ENCODE measurements at places on chromosomes 1 and 21.
A peak's percentile ranks its signal among the peaks of the same experiment; 100 is the strongest.

GRCh38 chr1:234969581-234970400 lies 158.8 kb downstream of the TOMM20 start:
- no peak for DNase-seq

GRCh38 chr1:57353654-57354053 lies 70.2 kb downstream of the DAB1 start:
- DNase-seq, result no peak

DNA sequence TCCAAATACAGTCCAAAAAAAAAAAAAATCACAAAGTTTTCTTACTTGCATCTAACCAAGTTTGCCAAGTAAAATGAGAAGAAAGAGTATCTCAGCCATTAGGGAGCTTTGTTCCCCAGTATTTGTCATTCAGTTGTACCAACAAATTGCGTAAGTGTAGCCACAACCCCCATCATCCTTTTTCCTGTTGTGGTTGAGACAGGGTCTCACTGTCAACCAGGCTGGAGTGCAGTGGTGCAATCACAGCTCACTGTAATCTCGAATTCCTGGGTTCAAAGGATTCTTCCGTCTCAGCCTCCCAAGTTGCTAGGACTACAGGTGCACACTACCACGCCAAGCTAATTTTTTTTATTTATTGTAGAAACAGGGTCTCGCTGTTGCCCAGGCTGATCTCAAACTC lies 9.5 kb downstream of the STX6 start:
- no peak for DNase-seq

DNA sequence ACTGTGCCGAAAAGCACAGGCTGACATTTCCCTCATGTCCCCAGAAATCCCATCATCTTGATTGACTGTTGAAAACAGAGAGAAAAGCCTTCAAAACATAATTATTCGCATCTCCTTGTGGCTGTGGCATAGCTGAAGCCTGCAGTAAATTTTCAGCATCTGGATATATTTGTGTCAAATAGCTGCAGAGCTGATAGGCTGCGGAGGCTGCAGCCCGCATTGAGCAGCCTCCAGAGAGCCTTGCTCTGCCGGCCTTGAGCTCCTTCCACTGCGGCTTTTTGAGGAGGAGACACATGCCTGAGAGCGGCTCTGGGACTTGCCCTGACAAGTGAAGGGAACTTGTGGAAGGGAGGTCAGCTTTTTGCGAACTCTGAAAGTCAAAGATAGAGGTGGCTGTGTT lies 144.7 kb downstream of the RYR2 start:
- no peak for DNase-seq

DNA sequence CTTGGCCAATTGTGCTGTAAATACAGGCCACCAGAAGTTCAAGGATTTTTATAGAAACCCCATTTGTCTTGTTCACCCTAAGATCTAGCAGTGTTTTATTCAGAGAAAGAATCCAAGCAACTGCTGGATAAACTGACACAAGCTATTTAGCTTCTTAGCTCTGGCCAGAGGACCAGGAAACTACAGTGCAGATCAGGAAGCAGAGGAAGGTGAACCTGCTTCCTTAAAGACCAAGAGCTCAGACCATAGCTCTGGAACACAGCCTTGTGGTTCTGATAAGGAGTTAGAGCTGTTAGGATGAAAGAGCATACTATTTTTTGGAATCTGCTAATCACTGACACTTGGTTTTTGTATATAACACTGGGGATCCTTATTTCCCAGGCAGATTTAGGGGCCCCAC lies 5.2 kb upstream of the CCDC17 start:
- DNase-seq, result no peak

- no peak for DNase-seq
These were observed 182.4 kb downstream of the MIS18A start for GRCh38 chr21:32096411-32096810.

DNA sequence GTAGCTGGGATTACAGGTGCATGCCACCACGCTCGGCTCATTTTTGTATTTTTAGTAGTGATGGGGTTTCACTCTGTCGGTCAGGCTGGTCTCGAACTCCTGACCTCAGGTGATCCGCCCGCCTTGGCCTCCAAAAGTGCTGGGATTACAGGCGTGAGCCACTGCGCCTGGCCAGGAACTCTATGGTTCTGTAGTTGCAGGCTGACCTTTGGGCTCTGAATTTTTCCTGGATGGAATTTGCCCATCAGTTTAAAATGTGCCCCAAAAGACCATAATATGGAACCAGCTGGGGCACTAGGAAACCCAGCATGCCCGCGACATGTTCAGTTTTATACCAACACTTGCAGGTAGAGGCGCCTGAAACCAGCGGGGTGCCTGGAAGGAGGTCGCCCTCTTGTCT lies 1.6 kb upstream of the SCNN1D start:
- DNase-seq, result no peak

DNA sequence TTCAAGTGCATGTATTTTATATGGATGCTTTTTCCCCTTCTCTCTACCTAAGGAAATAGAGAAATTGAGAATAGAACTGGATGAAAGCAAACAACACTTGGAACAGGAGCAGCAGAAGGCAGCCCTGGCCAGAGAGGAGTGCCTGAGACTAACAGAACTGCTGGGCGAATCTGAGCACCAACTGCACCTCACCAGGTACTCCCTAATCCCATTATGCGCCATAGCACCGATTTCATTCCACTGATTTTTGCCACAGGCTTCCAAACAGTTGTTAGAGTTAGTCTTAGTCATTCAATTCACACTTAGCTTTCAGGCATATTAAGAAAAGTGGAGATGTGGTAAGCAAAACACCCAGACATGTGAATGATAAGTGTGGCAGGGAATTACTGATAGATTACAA lies 122.8 kb downstream of the SDCCAG8 start:
- DNase-seq, result no peak

- peak; percentile 80 for DNase-seq
These were observed 566.1 kb downstream of the PTPRU start for GRCh38 chr1:29802181-29803068.

GRCh38 chr1:229590119-229590518 lies 31.6 kb upstream of the ABCB10 start:
- no peak for DNase-seq

- DNase-seq, result no peak
These were observed 4.1 kb downstream of the PRDX6 start for GRCh38 chr1:173481195-173481772.

DNA sequence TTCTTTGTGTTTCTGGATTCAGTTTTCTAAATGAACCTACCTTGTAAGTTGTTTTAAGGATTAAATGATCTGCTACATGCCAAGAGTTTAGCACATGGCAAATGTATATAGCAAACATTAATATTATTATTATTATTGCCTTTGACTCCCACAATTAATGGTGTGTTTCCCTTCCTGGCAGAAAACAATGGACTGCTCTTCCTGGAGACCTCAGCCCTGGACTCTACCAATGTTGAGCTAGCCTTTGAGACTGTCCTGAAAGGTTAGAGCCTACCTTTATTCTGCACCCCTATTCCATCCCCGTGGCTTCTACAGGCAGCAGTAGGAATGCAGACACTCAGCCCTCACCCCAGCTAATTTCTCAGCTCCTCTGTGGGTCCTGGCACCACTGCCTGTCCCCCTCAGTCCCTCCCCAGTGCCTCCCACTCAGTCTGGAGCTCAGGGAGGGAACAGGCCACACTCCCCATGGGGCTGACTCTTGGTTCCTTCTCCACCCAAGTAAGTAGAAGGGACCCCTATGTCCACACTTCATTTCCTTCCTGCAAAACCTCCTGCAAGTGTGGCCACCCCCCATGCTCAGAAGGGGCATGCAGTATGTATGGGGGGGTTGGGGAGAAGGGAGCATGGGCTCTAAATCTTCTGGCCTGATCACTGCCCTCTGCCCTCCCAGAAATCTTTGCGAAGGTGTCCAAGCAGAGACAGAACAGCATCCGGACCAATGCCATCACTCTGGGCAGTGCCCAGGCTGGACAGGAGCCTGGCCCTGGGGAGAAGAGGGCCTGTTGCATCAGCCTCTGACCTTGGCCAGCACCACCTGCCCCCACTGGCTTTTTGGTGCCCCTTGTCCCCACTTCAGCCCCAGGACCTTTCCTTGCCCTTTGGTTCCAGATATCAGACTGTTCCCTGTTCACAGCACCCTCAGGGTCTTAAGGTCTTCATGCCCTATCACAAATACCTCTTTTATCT lies 8.8 kb downstream of the RAB25 start:
- DNase-seq, result no peak

DNA sequence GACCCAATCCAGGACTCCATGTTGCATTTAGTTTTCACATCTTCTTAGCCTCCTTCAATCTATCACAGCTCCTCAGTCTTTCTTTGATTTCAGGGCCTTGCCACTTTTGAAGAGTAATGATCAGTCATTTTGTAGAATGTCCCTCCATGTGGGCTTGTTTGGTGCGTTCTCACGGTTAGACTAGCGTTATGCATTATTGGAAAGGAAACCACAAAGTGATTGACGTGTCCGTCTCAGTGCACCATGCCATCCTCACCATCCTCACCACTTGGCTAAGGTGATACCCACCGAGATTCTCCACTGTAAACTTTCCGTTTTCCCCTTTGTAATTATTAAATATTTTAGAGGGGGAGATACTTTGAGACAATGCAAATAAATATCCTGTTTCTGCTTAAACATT lies 59.6 kb upstream of the OLIG2 start:
- DNase-seq, result no peak

DNA sequence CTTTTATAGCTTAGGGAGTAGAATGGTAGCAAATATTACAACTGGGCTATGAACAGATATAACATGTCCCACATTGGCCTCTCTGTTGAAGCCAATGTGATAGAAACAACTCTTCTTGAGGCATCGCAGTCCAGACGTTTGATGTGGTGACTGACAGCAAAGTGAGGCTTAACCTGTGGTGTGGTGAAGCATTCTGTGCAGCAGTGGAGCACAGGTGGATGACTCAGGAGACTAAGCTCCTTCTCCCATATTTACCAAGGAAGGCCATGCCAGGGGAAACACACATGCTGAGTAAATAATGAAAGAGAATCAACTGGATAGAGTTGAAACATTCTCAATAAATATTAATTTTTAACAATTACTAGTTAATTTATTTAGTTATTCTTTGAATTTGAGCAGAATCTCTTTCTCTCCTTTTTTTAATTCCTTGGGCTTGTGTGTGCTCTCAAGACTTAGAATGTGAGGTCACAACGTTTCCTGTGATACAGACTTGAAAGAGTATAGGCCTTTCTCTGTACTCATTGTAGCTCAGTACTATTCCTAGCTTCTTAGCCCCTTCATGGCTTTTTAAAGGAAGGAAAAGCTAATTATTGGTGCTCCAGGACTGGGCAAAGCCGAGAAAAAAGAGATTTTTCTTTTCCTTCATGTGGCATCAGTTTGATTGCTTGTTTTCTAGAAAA lies 17.6 kb downstream of the CRB1 start:
- no peak for DNase-seq

GRCh38 chr1:19969898-19970660 lies 9.3 kb downstream of the PLA2G2A start:
- no peak for DNase-seq

- no peak for DNase-seq
These were observed 122.7 kb downstream of the UCHL5 start for GRCh38 chr1:192936313-192937018.

- DNase-seq, result no peak
These were observed 20.2 kb upstream of the ZNF436 start for GRCh38 chr1:23389837-23390321.

DNA sequence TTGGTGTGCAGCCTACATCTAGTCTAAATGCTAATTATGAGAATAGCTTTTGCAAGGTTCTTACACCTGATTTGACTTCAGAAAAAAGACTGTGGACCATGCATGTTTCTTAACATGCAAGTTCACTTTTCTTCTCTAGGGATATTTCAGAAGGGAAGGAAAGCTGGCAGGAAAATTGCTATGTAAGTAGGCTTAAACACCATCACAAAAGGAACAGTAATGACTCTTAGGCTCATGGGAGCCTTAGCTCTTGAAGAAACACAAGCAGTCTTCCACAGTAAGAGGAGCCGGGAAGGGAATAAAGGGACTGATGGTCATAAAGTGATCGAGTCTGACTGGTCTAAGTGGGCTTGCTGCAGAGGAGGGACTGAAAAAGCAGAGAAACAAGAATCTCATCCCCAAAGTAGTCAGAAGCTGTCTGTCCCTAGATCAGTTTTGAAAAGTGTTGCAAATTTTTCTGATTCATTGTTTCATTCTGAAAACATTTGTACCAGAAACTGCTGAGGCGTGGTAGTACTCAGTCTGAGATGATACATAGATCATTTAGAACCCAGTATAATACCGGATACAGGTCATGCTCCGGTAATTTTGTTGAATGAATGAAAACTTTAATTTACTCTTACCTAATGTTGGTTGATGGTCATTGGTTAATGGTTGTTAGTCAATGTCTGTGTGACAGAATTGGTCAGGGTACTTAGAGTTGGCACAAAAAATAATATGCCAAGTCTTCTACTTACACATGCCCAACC lies 40.9 kb downstream of the SMYD2 start:
- no peak for DNase-seq

DNA sequence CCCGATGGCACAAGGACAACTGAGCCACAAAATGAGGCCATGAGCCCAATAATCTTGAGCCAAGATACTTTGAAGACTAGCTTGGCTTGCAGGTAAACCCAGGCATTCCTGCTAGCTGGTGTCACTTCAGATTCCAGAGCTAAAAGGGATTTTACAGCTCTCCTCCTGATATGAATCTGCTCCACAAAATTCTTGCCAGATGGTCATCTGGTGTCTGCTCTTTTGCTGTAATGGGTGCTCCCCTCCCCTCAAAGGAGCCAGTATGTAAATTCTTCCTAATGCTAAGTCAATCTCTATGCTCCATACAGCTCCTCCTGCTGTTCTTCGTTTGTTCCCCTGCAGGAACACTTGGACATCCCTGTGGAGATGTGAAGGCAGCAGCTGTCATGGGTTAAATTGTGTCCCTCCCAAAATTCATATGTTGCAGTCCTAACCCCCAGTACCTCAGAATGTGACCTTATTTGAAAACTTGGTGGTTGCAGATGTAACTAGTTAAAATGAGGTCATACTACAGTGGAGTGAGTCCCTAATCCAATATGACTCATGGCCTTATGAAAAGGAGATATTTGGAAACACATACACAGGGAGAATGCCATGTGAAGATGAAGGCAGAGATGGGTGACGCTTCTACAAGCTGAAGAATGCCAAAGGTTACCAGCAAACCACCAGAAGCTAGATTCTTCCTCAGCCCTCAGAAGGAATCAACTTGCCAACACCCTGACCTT lies 180.6 kb upstream of the PALMD start:
- DNase-seq, result no peak

GRCh38 chr1:61079898-61080336 lies 2.4 kb upstream of the NFIA start:
- peak; percentile 96 for DNase-seq

GRCh38 chr1:205488074-205488723 lies 16.3 kb upstream of the CDK18 start:
- no peak for DNase-seq

DNA sequence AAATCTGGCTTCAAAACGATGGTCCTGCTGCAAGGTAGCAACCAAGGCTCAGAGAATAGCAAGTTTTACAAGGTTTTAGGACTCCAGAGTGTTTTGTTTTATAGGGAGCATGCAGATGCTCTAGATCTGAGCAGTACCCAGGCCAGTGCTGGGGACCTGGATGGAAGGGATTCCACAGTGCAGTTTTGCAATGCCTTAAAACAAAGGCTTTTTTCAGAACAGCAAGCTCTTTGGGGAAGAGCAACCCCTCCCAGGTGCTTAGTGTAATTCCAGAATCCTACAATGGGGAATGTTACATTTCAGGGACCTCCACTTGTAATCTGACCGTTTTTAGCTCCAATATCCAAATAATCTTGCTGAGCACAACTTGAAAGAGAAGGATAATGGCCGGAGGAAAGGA lies 6.7 kb downstream of the ROR1 start:
- peak; percentile 64 for DNase-seq
